ENCODE measurements at places on chromosomes 6 and 20. TPM values are rescaled to one million over a fixed set of nuclear protein-coding genes. Genes with fewer than 3 reads are reported as not detected.
A peak's percentile ranks its signal among the peaks of the same experiment; 100 is the strongest.

GRM4 gene
- total RNA-seq, result 0.22 TPM

TOX2 gene
- total RNA-seq, result 0.97 TPM

PAK5 gene
- total RNA-seq, result not detected

APMAP gene
- total RNA-seq, result 129 TPM

PPIL1 gene
- 20.4 TPM for total RNA-seq

DNA sequence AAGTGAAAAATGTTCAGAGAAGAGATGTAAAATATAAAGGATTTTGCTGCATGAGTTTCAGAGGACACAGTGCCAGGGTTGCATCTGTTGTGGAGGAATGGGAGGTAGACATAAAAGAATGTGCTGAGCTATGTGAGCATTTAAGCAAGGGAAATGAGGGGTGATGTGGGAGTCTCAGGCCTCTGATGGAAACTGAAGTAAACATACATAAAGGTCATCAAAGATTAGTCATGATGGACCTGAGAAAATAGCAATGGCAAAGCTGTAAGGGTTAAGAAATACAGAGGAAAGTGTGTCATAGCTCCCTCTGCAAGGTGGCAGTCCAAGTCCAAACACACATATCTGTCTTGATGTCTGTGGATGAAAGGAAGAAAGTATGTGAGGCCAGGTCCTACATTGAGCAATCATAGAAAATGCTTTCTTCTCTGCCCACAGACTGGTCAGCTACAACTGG lies 306.6 kb upstream of the ECI2 start:
- no peaks in the 10 kb centered on the region for H3K36me3 ChIP-seq
- H3K4me3 ChIP-seq, result no peak overlapping the region
- H3K27me3 ChIP-seq, result no peaks in the 10 kb centered on the region
- H3K27ac ChIP-seq, result no peak overlapping the region
- peaks cover 12% of the 10 kb centered on the region for H3K4me1 ChIP-seq

DNA sequence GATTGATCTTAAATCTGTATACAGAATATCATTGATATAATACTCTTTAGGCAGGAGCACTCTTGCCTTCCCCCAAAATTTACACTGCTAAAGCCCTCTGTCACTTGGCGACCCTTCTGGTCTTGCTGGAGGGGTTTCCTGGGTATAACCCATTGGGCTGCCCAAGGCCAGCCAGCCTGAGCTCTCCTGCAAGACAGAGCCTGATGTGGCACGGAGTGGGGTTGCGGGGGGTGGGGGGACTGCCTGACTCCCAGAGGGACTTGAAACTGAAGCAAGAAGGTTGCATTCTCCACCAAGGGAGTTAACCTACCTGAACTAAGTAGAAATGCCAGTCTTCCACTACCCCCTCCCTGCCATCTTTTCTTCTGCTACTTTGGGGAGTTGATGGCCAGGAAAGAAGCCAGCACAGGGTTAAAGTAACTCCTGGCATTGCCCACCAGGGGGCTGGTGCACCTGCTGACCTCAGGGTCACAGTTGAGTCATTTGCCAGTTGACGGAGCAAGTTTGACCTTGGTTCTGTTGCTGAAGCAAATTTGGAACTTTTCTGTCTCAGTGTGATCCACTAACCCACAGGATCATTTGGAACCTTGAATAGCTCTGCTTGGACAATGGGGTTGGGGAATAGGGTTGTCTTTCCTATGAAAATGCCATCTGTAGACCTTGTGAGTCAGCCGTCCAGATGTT lies 79.4 kb downstream of the ASXL1 start:
- peaks cover 57% of the 10 kb centered on the region for H3K36me3 ChIP-seq
- H3K4me1 ChIP-seq, result peaks cover 13% of the 10 kb centered on the region
- H3K4me3 ChIP-seq, result no peak overlapping the region

DNA sequence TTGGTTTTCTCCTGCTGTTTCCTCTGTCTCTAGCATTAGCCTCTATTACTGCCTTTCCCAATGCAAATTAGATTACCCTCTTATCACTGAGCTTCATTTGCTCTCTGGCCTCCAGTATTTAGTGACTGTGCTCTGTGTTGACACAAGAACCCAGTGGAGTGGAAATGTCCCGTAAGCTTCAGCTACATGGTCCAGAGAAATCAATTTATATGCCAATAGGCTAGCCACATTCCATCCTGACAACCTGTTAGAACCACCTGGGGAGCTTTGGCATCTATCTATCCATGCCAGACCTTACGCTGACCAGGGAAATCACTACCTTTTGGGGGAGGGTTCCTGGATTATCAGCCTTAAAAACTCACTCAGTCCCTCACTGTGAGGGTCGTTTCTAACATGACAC lies 459.6 kb downstream of the UTRN start:
- no peaks in the 10 kb centered on the region for H3K4me1 ChIP-seq
- no peak overlapping the region for H3K27ac ChIP-seq
- peaks cover 20% of the 10 kb centered on the region for H3K36me3 ChIP-seq
- DNase-seq, result no peak
- no peaks in the 10 kb centered on the region for H3K27me3 ChIP-seq
- no peak overlapping the region for H3K4me3 ChIP-seq

DNA sequence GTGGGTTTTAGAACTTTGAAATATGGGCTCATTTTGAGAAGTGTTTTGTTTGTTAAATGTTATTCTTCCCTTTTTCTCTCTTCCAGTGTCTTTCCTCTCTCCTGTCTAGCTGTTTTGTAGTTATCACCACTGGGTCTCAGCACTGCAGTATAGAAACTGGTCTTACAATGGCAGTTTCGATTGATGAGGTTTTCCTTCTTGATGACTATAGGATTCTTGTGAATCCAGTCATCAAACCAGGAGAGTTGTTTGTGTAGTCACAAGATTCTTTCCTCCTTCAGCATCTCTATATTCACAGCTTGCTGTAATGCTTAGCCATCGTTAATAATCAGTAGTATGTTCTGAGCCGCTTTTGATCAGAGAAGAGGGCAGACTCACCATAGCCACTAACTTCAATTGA lies 172.3 kb downstream of the OGFRL1 start:
- peak overlapping the region; percentile 18 for H3K4me3 ChIP-seq
- H3K36me3 ChIP-seq, result no peaks in the 10 kb centered on the region
- H3K27ac ChIP-seq, result peak overlapping the region; percentile 18
- peaks cover 13% of the 10 kb centered on the region for H3K4me1 ChIP-seq

- peaks cover 32% of the 10 kb centered on the region for H3K27me3 ChIP-seq
- no peak overlapping the region for H3K4me3 ChIP-seq
- no peaks in the 10 kb centered on the region for H3K36me3 ChIP-seq
- no peaks in the 10 kb centered on the region for H3K4me1 ChIP-seq
- DNase-seq, result no peak
Measured at GRCh38 chr20:32607727-32608663, 22.9 kb upstream of the NOL4L start.

DNA sequence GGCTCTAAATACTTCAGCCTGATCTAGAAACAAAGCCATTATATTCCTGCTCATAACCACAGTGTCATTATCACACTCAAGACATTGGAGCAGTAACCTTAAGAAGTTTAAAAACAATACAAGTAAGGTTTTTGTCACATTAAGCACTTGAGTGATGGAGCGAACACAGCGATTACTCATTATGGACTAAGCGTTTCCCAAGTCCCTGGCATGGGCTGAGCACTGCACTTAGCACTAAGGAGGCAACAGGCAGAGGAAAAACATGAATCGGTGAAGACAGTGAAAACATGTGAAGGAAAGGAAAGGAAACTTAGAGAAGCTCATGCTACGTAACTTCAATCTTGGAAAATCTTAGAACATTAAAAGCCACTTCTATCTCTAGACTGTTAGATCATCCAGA lies 108.7 kb downstream of the SLC24A3 start:
- no peak overlapping the region for H3K4me3 ChIP-seq
- H3K4me1 ChIP-seq, result no peaks in the 10 kb centered on the region
- no peaks in the 10 kb centered on the region for H3K27me3 ChIP-seq
- no peak overlapping the region for H3K27ac ChIP-seq
- no peaks in the 10 kb centered on the region for H3K36me3 ChIP-seq

GRCh38 chr6:37699138-37699766 lies 1.6 kb upstream of the MDGA1 start:
- H3K27me3 ChIP-seq, result no peaks in the 10 kb centered on the region
- no peak for DNase-seq
- H3K27ac ChIP-seq, result no peak overlapping the region
- H3K4me3 ChIP-seq, result peak overlapping the region; percentile 100

- peak overlapping the region; percentile 98 for H3K27ac ChIP-seq
- no peaks in the 10 kb centered on the region for H3K27me3 ChIP-seq
- peaks cover 27% of the 10 kb centered on the region for H3K4me1 ChIP-seq
- peak; percentile 85 for DNase-seq
Measured at GRCh38 chr6:135935941-135936601, 84.6 kb downstream of the PDE7B start.

GRCh38 chr20:32391003-32391402 lies 32.9 kb downstream of the ASXL1 start:
- no peak overlapping the region for H3K27ac ChIP-seq
- peaks cover 11% of the 10 kb centered on the region for H3K36me3 ChIP-seq
- H3K4me3 ChIP-seq, result no peak overlapping the region
- DNase-seq, result no peak
- H3K27me3 ChIP-seq, result no peaks in the 10 kb centered on the region

DNA sequence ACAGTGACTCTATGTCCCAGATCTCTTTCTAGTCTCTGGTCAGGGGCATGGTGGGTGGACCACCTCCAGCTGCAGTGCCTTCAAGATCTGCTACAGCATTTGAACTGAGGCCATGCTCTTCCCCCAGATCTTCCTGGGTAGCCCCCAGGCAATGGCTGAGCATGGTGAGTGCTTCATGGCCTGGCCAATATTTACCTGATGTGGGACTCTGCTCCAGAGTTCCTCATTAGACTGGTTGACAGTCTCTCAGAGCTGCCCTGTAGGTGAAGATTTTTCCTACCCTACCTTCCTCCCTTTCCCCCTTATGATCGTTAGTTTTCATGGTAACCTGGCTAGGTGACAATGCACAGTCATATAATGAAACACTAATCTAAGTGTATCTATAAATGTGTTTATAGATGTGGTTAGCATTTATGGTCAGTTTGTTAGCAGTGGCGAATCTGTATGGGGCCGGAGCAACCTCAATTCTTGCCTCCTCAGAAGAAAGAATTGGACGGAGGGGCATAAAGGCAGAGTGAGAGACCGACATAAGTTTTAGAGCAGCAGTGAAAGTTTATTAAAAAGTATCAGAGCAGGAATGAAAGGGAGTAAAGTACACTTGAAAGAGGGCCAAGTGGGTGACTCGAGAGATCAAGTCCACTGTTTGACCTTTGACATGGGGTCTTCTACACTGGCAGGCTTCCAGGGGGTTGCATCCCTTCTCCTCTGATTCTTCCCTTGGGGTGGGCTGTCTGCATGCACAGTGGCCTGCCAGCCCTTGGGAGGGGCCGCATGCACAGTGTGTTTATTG lies 256.3 kb downstream of the CD83 start:
- no peak overlapping the region for H3K27ac ChIP-seq
- no peak overlapping the region for H3K4me3 ChIP-seq
- no peaks in the 10 kb centered on the region for H3K36me3 ChIP-seq
- H3K27me3 ChIP-seq, result no peaks in the 10 kb centered on the region
- H3K4me1 ChIP-seq, result no peaks in the 10 kb centered on the region
- DNase-seq, result no peak

DNA sequence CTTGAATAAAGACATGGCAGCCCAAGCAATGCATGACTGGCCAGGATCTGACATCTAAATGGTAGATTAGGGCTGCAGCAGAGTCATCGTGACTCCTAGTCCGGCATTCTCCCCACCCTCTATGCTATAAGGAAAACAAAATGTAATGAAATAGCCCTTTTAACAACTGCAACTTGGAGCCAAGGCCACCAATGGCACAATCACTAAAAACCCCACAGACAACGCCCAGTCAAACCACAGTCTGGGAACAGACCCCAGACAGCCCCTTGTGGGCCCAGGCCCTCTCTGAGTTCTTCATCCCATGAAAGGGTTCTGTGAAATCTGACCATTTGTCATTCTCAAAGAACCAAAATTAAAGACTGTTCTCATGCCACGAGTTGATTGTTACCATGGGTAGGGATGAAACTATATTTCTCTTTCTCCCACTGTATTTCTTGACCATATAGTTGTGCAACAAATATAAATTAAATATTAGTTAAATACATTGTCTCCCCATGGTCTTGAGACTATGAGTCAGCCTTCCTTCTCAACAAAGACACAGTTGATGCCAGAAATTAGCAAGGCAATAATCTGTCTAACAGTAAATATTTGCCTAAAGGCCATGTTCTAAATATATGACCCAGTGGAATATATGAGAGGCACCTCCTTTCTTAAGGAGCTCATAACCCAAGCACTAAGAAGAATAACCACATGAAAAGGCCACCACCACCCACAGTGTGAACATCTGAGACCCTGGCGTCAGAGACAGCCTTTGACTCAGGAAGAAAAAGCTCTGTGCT lies 85.6 kb upstream of the SSTR4 start:
- no peak overlapping the region for H3K27ac ChIP-seq
- H3K4me1 ChIP-seq, result no peaks in the 10 kb centered on the region
- peaks cover 59% of the 10 kb centered on the region for H3K27me3 ChIP-seq
- no peak for DNase-seq

- DNase-seq, result peak; percentile 51
- no peaks in the 10 kb centered on the region for H3K36me3 ChIP-seq
- no peak overlapping the region for H3K4me3 ChIP-seq
- no peak overlapping the region for H3K27ac ChIP-seq
- H3K4me1 ChIP-seq, result no peaks in the 10 kb centered on the region
Measured at GRCh38 chr6:13474360-13474759, 13.0 kb downstream of the GFOD1 start.
